Naive B cell (primary cell): ENCODE measurements at places on chromosomes 16 and 17. TPM values are rescaled to one million over a fixed set of nuclear protein-coding genes. Genes with fewer than 3 reads are reported as not detected.
A peak's percentile ranks its signal among the peaks of the same experiment; 100 is the strongest.

DNA sequence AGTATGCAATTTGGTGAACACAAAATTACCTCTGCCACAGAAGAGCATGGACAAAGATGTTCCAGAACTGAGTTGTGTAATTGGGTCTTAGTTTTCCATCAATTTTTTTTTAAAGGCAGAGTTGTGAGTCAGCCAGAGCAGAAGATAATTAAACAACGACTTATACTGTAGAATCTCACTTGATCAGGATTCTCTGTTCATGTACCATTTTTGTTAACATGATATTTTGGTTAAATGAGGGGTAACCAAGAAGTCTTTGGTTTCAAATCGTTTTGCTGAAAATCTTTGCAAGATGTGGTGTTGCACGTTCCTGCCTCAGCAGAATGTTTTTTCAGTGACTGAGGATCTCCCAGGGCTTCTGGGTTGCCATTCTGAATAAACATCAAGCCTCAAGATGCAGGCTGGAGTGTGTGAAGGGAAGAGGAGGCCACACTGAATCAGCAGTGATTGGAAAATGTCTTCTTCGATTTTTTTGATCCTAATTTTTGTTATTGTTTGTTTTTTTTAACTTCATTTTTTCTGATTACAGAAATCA is 232.6 kb upstream of the IRX3 start:
- no peak for DNase-seq

DNA sequence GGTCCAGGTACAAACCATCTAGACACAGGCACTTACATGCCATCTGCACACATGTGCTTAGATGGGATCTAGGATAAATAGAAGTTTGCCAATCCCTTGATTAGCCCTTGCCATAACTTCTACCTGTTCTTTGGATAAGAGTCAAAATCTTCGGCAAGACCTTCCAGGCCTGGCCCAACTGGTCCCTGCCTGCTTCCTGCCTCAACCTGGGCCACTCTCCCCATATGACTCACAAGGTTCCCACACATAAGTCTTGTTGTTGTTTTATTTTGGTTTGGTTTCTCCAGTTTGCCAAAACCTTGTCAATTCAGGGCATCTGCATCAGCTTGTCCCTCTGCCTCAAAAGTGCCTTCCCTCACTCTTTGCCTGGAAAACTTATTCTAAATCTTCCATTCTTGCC is 95.3 kb upstream of the XYLT1 start:
- no peak for DNase-seq

DNA sequence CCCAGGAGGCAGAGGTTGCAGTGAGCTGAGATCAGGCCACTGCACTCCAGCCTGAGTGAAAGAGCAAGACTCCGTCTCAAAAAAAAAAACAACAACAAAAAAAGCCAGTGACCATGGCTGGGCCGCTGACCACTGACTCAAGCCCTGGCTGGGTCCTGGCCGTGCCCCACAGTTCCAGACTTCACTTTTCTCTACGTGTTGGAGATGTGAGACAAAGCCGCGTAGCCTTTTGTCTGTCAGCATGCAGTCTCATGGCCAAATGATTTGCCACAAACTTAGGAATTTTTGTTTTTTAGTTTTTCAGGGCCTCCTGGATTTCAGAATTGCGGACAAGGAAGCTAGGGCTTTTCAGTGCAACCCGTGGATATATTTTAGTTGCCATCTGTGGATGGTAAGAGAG is 89.3 kb upstream of the CIBAR2 start:
- DNase-seq = no peak

DNA sequence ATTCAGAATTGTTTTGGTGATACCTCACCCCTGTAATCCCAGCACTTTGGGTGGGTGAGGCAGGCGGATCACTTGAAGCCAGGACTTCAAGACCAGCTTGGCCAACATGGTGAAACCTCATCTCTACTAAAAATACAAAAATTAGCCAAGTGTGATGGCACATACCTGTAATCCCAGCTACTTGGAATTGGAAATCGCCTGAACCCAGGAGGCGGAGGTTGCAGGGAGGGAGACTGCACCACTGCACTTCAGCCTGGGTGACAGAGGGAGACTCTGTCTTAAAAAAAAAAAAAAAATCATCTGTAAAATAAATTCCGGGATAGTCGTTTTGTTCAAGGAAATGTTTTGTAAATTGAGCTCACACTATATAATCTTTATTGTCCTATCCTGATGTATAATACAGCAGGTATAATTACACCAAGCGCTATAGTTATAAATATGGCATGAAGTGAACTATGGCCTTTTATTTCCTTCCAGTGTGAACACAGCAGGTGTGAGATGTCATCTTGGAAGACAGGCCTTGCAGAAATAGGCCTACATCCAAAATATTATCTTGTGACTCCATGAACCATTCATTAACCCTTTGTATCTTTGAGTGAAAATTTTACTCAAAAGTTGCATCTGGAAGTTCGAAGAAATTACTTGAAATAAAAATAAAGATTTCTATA is 25.4 kb downstream of the PLA2G10 start:
- no peak for DNase-seq

GRCh38 chr17:15436473-15437302 is 30.7 kb downstream of the CDRT4 start:
- peak; percentile 7 for DNase-seq

- DNase-seq = no peak
Measured at GRCh38 chr17:41315814-41316445, 420 bp upstream of the KRTAP17-1 start.

DNA sequence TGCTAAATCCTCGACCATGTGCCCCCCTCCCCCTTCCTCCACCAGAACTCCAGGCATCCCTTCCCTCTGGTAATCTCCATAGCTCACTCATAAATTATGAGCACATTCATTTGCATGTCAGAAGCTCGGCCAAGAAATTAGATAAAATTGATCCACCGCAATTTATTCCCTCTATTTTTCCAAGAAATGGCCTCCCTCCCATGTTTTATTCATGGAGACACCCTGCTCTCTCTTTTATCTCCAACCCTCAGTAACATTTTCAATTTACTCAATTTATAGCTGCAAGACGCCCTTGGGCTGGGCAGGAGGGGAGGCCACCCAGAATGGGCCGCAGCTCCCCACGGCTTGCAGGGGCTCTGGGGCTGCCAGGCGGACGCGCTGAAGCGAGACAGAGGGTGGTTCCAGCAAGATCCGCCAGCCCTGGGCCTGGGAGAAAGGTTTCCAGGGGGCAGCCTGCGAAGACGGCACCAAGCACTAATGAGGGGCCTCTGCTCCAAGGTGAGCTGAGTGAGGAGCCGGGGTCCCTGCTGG is 54.7 kb upstream of the ZNF423 start:
- no peak for DNase-seq

DNA sequence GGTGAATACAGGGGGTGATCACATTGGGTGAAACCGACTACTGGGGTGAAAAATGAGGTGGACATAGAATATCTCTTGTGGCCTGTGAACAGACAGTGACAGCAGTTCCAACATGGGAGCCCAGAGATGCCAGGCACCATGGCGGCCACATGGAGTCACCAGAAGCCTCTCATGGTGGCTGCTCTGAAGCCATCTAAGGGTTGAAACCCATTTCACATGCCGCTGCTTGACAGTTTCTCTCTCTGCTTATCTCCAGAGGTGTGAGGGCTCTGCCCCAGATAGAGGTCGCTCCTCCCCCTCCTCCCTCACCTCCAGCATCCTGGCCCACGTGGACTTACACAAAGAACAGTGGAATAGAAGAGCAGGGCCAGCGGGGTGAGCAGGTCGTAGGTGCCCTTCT is 37.9 kb upstream of the PIK3R6 start:
- DNase-seq = no peak

GRCh38 chr17:77391668-77392375 is 251.1 kb downstream of the SEC14L1 start:
- DNase-seq = no peak

DNA sequence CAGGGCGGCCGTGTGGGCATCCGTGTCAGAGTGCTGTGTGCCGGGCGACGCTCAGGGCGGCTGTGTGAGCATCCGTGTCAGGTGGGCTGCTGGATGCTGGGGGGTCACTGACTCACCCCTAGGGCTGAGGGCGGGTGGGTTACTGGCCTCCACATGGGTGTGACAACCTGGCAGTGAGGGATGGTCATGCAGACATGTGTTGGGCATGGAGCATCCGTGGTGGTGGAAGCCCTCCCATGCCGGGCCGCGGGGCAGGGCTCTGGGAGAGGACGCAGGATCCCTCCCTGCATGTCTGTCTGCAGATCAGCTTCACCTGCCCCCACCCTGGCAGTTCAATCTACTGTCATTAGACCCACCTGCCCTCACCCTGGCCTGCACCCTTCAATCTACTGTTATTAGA is 56.3 kb downstream of the METRNL start:
- no peak for DNase-seq

- no peak for DNase-seq
Measured at GRCh38 chr16:80283466-80284392, 257.1 kb upstream of the DYNLRB2 start.

GRCh38 chr16:55390630-55391237 is 66.7 kb downstream of the IRX6 start:
- no peak for DNase-seq

DNA sequence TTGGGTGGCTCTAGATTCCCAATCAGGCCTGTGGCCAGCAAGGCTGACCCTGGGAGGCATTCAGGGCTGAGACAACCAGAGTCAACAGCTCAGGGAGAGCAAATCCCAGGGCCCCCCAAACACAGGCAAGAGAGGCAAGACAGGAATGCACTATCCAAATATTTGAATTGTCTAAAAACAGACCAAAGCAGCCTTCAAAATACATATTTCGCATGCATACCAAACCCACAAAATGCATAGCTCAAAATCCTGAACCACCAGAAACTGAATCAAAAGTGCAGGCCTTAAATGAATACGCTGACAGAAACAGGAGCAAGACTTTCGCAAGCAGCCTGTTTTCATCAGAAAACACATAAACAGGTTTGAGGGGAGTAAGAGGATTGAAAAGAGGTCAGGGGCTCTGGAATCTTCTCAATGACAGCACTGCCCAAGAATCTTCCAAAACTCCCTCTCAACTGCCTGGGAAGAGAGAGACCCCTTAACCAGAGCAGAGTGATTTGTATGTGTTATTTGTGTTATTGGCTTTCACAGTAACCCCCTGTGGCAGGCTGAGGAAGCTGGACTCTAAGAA is 213.6 kb upstream of the CDH5 start:
- DNase-seq = no peak

DNA sequence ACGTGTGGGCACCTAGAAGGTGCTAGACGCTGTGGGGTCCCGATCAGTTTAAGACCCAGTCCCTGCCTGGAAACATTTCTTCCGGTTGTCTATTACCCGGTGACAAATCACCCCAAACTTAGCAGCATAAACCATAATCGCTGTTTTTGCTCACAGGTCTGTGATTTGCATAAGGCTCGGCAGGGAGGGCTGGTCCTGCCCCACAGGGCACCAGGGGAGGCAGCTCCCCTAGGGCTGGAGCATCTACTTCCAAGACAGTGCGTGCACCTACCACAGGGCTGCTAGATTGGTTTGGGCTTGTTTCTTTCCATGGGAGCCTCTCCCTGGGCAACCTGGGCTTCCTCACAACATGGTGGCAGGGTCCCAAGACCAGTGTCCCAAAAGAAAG is 214.5 kb upstream of the CIBAR2 start:
- DNase-seq = no peak

GRCh38 chr16:17275076-17276009 is 195.4 kb downstream of the XYLT1 start:
- no peak for DNase-seq

TERB1 gene
- polyA plus RNA-seq = not detected

HSPB9 gene
- 0.17 TPM for polyA plus RNA-seq

CCDC200 gene
- 0.82 TPM for polyA plus RNA-seq

PIRT gene
- not detected for polyA plus RNA-seq

SERPINF2 gene
- 0.59 TPM for polyA plus RNA-seq

CAPNS2 gene
- not detected for polyA plus RNA-seq

KRT24 gene
- not detected for polyA plus RNA-seq

JPH3 gene
- polyA plus RNA-seq = not detected

PCGF2 gene
- polyA plus RNA-seq = not detected

CACNG4 gene
- not detected for polyA plus RNA-seq

CD300A gene
- 2.3 TPM for polyA plus RNA-seq

DBF4B gene
- polyA plus RNA-seq = 1.5 TPM
